KBM-7 (cell line): ENCODE measurements at places on chromosomes 7 and 10.

DNA sequence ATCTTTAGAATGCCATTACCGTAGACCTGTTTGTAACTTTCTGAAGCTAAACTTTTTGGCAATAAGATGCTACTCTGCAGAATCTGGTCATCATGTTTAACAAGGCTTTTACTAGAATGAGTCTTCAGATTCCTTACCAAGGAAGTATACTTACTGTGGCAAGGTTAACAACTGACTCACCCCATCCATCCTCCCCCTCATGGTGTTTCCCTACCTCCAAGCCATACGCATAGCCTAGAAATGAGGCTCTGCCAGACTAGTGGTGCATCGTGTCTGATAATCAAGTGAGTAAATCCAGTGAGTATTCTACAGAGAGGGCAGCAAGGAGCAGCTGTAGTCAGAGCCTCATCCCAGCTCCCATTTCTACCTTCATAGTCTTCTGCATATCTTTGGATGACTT is 223.6 kb downstream of the IPMK start:
- DNase-seq, result no peak

GRCh38 chr10:43678654-43679053 is 30.0 kb upstream of the ZNF32 start:
- no peak for DNase-seq

GRCh38 chr10:63578501-63578900 is 57.3 kb downstream of the REEP3 start:
- DNase-seq, result no peak

DNA sequence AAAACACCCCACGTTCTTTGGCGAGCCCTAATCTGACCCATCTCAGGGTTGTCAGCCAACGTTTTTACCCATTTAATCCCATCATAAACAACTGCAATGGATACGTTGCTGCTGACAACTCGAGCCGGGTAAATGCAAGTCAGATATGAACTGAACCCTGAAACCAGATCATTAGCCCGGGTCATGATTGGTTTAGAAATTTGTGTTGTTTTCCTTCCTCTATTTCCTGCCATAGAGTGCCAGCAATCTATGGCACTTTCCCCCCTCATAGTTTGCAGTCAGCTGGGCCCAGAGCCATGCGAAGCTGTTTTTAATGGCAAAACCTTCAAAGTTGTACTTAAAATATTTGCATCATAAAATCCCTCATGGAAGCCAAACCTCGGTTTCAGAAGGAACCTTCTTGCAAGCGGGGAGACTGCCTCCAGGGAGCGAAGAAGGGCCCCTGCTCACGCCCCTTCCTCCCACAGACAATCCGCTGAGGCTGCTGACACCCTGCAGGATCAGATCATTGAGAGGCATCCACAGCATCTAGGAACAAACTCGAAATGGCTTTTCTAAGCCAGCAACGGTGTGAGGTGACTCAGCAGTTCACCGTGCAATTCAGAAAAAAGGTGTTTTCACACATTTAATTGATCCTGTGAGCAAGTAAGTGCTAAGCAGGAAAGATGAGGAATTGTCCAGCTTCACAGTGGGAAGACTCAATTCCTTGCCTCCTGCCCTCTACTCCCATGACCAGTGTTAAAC is 710.1 kb downstream of the PARD3 start:
- no peak for DNase-seq

DNA sequence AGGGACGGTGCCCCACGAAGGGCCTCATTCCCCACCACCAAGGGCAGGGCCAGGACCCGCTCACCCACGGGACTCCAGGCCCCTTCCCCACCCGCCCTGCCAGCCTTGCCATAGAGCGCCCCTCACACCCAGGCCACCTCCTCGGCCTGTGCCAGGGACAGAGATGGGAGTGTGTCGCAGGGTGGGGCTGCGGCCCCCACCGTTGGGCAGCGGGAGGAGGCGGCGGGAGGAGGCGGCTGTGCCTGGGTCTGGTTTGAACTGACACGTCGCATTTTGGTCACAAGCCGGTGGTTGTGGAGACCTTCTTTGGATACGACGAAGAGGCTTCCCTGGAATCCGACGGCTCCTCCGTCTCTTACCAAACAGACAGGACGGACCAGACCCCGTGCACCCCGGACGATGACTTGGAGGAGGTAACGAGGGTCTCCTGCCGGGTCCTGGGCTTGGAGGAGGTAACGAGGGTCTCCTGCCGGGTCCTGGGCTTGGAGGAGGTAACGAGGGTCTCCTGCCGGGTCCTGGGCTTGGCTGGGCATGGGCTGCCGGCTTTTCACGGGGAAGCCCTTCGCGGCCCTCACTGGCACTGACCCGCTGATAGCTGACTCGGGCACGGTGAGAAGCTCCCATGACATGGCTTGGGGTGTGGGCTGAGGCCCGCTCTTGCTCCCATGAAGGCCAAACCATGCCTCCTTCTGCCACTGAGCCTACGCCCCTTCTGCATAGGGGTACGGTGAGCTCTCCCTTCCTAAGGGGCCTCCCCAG is 46.4 kb upstream of the DPYSL4 start:
- DNase-seq, result no peak

GRCh38 chr7:28075674-28076358 is 104.8 kb downstream of the JAZF1 start:
- DNase-seq, result no peak

- no peak for DNase-seq
These were observed 9.5 kb upstream of the ZNF862 start for GRCh38 chr7:149828357-149829309.

DNA sequence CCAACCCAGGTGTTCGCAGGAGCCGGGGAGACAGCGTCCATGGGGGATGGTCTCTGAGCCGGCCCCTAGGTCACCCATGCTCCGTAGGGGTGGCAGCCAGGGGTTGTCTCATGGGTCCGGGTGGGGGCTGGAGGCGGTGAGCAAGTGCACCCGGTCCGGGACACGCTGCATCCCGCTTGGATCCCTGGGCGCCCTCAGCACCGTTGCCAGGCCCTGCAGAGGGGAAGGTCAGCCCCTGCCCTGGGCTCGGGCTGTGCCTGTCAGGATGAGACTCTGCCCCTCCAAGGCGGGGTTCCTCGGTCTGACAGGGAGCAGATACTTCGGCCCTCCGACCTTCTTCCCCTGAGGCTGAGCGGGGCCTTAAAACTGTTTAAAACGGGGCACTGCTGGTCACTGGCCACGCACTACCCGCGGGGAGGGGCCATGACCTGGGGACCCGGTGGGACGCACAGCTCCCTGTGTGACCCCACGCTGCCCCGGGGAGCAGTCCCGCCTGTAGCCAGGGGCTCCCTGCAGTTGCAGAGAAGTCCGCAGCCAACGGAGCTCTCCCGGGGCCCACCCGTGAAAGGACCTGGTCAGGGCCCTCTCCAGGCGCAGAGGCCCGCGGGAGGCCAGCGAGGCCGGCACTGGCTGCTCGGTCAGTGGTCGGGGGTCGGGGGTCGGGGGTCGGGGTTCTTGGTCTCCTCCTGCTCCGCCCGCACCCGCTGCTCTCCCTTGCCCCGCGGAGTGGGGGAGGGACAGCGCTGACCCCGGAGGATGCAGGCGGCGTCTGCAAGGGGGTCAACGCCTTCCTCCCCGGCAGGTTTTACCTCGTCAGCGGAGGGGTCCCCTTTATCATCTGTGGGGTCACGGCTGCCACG is 33.4 kb upstream of the KNDC1 start:
- DNase-seq, result no peak

GRCh38 chr7:75732764-75733630 is 5.7 kb downstream of the HIP1 start:
- no peak for DNase-seq

- peak; percentile 20 for DNase-seq
These were observed 170.5 kb downstream of the CCDC7 start for GRCh38 chr10:32616438-32616837.

DNA sequence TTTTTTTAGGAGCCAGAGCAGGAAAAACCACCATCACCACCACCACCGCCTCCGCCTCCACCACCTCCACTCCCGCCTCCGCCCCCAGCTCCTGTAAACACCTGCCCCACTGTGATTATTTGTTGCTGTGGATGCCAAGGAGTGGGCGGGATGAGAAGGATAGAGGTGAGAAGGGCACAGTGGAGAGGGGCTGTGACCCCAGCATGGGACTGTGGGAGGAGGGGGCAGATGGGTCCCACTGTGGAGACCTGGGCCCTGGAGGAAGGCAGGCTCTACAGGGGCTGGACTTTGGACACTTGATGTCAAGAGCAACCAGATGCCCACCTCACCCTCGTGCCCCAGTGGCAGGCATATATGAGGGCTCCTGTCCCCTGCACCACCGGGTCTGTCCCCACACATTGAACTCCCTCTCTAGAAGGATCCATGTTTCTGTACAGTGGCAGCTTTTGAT is 24.7 kb downstream of the ANTXRL start:
- DNase-seq, result no peak

- DNase-seq, result no peak
These were observed 156.1 kb downstream of the DKK1 start for GRCh38 chr10:52469970-52470705.

DNA sequence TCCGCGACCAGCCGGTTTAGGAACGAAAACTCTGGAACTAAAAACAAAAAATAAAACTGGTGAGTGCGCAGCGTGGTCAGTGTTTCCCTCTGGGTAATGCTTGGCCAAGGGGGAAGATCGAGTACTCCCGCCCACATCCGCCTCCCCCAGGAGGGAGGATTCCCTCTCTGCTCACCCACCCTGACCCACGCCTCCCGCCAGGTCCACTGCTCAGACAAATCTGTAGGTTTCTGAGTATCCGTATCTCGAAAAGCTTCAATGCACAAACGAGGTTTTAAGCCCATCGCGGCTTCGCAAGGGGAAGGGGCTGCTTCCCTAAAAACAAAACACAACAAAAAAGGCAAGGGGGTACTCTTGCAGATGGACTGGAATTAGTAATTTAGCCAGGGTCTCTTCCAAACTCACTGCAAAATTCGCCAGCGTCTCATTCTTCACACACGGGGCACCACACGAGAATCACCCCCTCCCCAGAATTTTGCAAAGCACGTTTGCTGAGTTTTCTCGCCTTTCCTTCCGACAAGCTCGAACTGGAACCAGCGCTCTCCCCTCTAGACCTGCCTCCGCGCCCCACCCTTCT is 75.2 kb downstream of the INSIG1 start:
- DNase-seq, result no peak

DNA sequence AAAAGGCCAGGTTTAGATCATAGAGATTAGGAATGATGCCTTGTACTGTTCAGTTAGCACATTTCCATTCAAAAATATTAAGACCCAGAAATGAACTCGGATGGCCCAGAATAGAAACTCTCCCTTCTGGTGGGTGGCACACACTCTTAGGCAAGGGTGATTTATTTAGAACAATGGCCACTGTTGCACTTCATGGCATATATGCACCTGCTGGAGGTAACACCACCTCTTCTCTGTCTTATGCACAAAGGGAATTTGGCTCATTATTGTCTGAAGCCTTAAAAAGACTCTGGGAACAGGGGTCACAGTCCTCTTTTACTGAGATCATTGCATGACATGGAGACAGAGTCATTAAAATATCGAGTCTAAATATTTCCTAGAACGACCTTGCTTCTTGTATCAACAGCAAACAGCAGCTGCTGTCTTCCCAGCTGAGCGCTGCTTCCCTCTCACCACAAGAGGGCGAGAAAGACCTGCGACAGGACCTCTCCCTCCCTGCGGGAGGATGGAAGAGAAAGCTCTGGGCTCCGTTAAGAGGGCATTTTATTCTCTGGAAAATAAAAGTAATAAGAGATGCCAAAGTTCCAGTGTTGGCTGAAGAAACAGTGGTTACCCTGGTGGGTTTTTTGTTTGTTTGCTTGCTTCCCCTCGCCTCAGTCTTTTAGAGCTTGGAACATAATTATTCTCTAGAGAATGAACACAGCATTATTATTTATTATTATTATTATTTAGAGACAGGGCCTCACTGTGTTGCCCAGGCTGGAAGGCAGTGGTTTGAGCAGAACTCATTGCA is 13.5 kb upstream of the BAMBI start:
- DNase-seq, result peak; percentile 77

DNA sequence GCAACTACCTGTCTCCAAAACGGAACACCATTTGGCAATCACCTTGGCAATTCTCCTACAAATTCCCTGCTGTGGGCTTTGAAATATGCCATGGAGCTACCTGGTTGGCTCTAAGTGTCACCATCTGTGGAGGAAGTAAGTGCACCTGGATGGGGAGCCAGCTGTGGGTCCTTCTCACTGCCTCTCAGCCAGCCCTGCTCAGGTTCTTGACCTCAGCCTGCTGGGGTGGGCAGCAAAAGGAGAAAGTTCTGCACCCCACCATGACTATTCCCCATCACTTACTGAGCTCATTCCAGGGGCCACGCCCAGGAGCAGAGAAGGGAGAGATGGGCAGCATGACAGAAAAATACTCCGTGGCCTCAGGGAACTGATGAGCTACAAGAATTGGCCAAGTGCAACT is 158.7 kb downstream of the TNS3 start:
- no peak for DNase-seq

DNA sequence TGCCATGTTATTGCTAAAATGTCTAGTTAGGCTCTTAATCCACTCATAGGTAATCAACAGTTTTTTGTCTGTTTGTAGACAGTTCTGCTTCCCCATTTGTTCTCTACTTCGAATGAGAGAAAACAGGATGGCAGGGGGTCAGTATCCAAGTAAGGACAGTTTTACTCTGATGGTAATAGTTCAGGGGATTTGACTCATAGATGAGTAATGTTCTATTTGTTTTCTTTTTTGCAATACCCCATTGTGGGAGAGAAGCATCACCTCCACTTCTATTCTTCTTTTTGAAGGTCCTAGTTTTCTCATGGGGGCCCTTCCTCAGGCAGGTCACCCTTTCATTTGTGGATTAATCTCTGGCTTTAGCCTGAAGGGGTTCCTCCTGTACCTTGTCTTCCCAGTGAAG is 13.9 kb downstream of the PCLO start:
- DNase-seq, result no peak

DNA sequence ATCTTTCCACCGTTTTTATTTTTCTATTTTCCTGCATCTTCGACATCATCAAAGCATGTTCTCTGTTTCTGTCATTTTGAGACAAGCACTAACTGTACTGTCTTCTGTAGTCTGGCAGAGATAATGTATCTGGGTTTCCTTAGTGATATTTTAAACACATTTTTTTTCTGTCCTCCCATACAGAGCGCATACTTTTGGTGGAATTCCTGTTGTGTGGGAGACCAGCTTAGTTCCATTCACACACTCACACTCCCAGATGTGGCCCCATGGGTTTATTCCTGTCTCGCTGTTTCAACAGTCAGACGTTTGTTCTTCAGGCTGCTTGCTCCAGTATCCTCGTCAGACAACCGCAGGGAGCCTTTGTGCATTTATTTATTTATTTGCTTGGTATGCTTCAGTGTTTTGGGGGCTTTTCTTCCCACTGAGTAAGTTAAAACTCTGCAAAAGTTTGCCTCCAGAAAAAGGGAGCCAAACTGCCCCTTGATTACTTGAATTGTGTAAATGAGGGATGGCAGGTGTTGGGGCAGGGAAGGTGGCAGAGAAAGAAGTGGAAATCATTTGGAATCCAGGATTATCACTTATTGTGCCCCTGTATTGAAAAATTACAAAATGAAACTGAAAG is 456.8 kb upstream of the KLF6 start:
- no peak for DNase-seq

DNA sequence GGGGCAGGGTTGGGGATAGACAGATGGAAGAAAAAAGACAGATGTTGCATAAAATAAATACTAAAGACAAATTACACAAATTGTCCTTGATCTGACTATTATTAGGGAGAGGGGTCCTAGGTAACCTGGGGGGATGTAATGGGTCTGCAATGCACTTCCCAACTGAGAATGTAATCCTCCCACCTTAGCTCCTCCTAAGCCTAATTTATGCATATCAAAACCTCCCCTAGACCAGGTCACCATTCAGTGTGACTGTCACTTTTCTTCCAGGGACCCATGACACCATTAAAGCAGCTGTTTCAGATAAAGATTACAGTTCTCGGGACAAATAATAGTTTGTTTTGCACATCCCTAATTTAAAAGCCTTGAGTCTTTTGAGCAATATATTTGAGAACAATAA is 133.9 kb upstream of the FEZF1 start:
- no peak for DNase-seq
